ENCODE measurements at places on chromosomes 5 and 9. TPM values are rescaled to one million over a fixed set of nuclear protein-coding genes. Genes with fewer than 3 reads are reported as not detected.
A peak's percentile ranks its signal among the peaks of the same experiment; 100 is the strongest.

The HSPB3 gene
- total RNA-seq, result 0.54 TPM

GRCh38 chr5:460273-460625 is 17.3 kb downstream of the EXOC3 start:
- H3K36me3 ChIP-seq, result peaks cover 74% of the 10 kb centered on the region
- H3K4me1 ChIP-seq, result peaks cover 2% of the 10 kb centered on the region
- no peak for DNase-seq
- no peak overlapping the region for H3K27ac ChIP-seq

- no peak overlapping the region for H3K27ac ChIP-seq
- peak; percentile 94 for DNase-seq
- no peaks in the 10 kb centered on the region for H3K4me1 ChIP-seq
- H3K36me3 ChIP-seq, result no peaks in the 10 kb centered on the region
- H3K27me3 ChIP-seq, result peaks cover 5% of the 10 kb centered on the region
These were observed 610.9 kb downstream of the RAB3C start for GRCh38 chr5:59193616-59194319.

The COX7C gene
- total RNA-seq, result 210 TPM

The PCDHA4 gene
- under 0.01 TPM for total RNA-seq

DNA sequence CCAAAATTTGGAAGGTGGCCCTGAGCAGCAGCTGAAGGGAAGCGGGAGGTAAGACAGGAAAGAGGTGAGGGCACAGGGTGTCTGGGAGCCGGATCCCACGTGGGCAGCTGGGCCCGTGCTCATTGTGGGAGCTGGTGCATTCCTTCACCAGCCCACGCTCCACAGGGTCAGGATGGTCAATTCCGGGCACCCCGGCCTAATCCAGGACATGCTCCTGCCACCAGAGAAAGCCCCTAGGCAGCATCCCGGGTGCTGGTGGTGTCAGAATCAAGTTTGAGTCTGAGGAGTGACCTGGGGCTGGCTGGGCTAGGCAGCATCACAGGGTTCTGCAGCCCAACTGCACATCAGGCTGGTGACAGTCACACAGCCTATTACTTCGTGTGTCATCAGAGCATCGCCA is 7.1 kb upstream of the PDCD6 start:
- no peaks in the 10 kb centered on the region for H3K27me3 ChIP-seq
- no peak overlapping the region for H3K4me3 ChIP-seq
- peaks cover 7% of the 10 kb centered on the region for H3K36me3 ChIP-seq
- DNase-seq, result no peak
- H3K27ac ChIP-seq, result peak overlapping the region; percentile 50
- peaks cover 20% of the 10 kb centered on the region for H3K4me1 ChIP-seq

The FBP1 gene
- not detected for total RNA-seq

The HSD17B3 gene
- not detected for total RNA-seq

GRCh38 chr9:133714606-133715294 is 23.4 kb downstream of the SARDH start:
- H3K36me3 ChIP-seq, result no peaks in the 10 kb centered on the region
- no peaks in the 10 kb centered on the region for H3K27me3 ChIP-seq
- H3K4me3 ChIP-seq, result no peak overlapping the region
- peak overlapping the region; percentile 89 for H3K27ac ChIP-seq
- H3K4me1 ChIP-seq, result peaks cover 30% of the 10 kb centered on the region

DNA sequence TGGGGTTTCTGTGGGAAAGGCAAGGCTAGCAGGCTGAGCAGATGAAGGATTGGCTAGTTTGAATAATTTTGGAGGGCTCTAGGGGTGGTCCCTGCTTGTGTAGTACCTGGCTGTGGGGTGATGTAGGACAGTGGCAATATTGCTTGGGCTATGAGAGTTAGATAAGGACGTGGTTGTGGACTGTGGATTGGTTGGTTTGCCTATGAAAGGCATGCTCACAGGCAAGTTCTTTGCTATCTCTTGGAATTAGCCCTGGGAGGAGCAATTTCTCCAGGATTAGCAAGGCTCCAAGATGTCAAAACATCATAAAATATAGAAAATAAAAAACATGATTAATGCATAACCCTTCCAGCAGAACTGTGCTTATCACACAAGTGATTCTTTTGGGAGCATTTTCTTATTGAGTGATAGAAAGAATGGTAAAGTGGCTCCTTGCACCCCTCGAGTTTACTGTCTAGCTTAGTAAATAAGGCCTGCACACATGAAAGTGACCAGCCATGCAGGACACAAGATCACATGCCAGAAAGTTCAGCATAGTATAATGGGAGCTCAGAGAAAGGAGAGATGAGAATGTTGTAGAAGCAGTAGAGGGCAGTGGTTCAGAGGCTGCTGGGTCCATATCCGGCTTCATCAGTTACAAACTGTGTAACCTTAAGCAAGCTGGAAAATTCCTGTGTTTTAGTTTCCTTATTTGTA is 13.8 kb downstream of the AOPEP start:
- no peak overlapping the region for H3K27ac ChIP-seq
- no peak for DNase-seq
- H3K4me1 ChIP-seq, result no peaks in the 10 kb centered on the region
- no peaks in the 10 kb centered on the region for H3K27me3 ChIP-seq
- no peaks in the 10 kb centered on the region for H3K36me3 ChIP-seq
- no peak overlapping the region for H3K4me3 ChIP-seq

- no peaks in the 10 kb centered on the region for H3K36me3 ChIP-seq
- no peak for DNase-seq
- no peaks in the 10 kb centered on the region for H3K27me3 ChIP-seq
- no peak overlapping the region for H3K4me3 ChIP-seq
- no peak overlapping the region for H3K27ac ChIP-seq
These were observed 2.1 kb upstream of the CAMLG start for GRCh38 chr5:134736173-134736812.

DNA sequence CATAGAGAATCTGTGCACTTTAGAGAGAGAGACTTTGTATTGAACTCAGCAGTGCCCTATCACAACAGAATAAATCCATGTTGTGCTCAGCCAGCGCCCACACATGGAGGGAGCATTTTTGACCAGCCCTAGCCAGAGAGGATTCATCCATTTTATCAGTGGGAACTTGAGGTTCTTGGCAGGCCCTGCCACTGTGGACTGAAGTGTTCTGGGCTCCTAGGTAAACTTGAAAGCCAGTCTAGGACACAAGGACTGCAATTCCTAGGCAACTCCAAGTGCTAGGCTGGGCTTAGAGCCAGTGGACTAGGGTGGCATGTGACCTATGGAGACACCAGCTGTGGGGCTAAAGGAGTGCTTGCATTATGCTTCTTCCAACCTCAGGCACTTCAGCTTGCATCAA is 523.5 kb downstream of the CDH12 start:
- no peak overlapping the region for H3K27ac ChIP-seq
- no peaks in the 10 kb centered on the region for H3K36me3 ChIP-seq

Measured in IMR-90 (cell line).